GM12892 (cell line): ENCODE measurements at places on chromosomes 3 and 15.

- peak; percentile 14 for DNase-seq
Measured at GRCh38 chr3:149203758-149204157, 17.9 kb downstream of the CP start.

- no peak for DNase-seq
Measured at GRCh38 chr3:173584093-173584837, 186.7 kb downstream of the NLGN1 start.

GRCh38 chr15:86115145-86115801 lies 35.6 kb downstream of the AGBL1 start:
- DNase-seq = no peak

DNA sequence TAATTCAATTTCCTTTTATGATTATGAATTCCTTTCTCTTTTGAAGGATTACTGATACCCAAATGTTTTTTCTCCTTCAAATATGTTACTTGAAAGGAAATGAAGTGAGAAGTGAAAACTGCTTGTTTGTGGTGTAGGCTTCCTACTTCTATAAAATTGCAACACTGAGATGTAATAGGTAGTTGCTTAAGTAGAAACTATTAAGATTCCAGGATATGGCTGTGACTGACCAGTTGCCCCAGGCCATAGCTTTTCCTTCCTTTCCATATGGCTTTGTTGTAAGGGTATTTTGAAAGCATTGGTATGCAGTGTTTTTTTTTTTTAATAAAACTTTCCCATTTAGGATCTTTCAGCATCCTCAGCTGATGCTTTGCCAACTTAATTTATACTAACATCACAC lies 28.5 kb downstream of the DNAJC13 start:
- no peak for DNase-seq

- no peak for DNase-seq
Measured at GRCh38 chr3:180282386-180282785, 245.6 kb upstream of the PEX5L start.

DNA sequence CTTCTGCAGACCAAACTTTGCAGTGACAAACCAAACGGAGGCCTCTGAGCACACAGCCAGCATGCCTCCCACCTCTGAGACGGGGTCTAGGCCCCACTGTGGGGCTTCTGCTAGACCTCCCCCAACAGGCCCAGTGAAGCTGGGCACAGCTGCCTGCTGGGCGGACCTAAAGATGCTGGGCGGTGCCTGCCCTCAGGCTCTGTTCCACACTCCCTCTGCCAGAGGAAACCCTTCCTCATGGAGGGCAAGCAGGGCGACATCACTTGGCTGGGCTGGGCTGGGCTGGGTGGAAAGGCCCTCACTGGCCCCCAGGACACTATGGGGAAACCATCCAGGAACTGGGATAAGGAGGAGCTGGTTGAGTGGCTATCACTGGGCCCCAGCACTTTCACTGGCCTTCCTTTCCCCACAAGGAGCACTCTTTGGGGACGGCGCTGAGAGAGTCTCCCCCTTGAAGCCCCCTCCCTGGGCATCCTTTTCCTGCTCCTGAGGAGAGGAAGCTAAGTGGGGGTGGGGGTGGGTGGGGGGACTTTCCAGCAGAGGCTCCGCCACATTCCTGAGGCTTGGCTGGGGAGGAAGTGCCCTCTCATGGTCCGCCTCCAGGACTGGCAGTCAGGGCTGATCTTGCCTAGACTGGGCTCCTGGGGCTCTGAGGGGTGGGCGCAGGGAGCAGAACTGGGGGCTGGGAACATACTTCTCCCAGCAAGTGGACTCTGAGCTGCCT lies 98.1 kb upstream of the HACD2 start:
- no peak for DNase-seq

DNA sequence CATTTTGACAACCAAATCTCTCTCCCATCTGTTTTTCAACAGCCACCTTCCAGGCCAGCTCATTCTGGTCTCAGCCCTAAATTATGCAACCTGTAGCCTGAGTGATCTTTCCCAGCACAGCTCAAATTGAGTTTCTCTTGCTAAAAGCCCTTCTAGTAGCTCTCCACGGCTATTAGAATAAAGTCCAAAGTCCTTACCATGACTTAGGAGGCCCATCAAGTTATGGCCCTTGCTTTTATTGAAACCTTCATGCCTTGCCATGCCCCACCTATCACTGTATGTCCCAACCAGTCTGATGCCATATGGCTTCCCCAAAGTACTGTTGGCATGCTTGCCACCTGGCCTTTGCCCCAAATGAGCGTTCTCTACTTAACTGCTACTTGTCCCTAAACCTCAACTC lies 303.5 kb upstream of the GADL1 start:
- DNase-seq = no peak

DNA sequence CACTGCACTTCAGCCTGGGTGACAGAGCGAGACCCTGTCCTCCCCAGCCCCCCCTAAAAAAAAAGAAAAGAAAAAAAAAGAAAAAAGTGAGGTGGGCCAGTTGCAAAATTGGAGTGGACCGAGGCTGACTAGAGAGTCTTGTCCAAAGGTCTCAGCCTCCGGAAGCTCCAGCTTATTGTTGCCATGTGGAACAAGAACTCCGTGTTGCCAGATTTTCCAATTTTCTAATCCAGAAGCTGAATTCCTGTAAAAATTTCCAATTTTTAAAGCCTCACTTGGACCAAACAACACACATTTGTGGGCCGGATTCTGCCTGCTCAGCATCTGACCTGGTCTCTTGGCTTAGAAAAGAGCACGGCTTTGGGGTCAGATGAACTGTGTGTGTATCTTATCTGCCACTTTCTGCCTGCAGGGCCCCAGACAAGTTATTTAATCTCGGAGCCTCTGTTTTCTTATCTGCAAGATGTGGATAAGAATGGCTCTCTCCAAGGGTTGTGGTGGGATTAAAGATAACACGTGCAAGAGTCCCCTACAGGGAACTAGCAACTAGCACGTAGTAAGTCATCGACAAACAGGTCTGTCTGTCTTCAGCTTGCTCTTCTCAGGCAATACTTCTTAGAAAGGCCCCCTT lies 73.7 kb upstream of the TLE3 start:
- no peak for DNase-seq

DNA sequence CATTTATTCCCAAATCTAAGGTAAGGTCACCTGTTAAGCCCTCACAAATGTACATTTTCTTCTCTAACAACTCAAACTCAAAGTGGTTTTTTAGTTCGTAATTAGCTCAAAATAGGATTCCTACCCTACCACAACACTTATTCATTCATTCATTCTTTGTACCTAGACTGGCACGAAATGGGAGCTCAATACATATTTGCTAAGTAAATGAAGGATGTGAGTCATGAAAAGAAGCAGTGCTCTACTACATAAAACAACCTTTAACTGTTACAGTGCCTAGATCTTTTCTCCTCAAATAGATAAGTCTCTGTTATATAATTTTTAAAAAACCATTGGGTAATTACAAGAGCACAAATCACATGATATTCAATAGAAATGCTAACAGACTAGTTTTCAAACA lies 13.1 kb downstream of the RSL24D1 start:
- DNase-seq = no peak

DNA sequence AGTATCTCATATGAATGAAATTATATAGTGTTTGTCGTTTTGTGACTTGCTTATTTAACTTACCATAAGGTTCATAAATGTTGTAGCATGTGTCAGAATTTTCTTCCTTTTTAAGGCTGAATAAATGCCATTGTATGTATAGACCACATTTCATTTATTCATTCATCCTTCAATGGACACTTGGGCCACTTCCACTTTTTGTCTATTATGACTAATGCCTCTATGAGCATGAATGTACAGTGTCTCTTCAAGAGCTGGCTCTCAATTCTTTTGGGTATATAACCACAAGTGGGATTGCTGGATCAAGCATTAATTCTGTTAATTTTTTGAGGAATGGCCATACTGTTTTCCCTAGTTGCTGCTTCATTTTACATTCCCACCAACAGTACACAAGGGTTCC lies 156.1 kb downstream of the VPS8 start:
- DNase-seq = no peak

- DNase-seq = no peak
Measured at GRCh38 chr3:112931736-112932521, 43.0 kb downstream of the CD200R1 start.

GRCh38 chr15:68114840-68115239 lies 60.7 kb downstream of the PIAS1 start:
- DNase-seq = no peak

- DNase-seq = no peak
Measured at GRCh38 chr15:70507772-70508371, 255.5 kb downstream of the UACA start.

- no peak for DNase-seq
Measured at GRCh38 chr3:42602961-42603360, 2.5 kb downstream of the NKTR start.

- DNase-seq = no peak
Measured at GRCh38 chr3:159166899-159167586, 365.2 kb downstream of the MFSD1 start.

GRCh38 chr15:51580385-51580784 lies 42.2 kb downstream of the DMXL2 start:
- DNase-seq = no peak

- no peak for DNase-seq
Measured at GRCh38 chr15:53982876-53983275, 4.6 kb downstream of the UNC13C start.

- DNase-seq = no peak
Measured at GRCh38 chr15:86735247-86736040, 655.8 kb downstream of the AGBL1 start.

GRCh38 chr3:15726043-15726442 lies 71.7 kb downstream of the ANKRD28 start:
- DNase-seq = no peak

DNA sequence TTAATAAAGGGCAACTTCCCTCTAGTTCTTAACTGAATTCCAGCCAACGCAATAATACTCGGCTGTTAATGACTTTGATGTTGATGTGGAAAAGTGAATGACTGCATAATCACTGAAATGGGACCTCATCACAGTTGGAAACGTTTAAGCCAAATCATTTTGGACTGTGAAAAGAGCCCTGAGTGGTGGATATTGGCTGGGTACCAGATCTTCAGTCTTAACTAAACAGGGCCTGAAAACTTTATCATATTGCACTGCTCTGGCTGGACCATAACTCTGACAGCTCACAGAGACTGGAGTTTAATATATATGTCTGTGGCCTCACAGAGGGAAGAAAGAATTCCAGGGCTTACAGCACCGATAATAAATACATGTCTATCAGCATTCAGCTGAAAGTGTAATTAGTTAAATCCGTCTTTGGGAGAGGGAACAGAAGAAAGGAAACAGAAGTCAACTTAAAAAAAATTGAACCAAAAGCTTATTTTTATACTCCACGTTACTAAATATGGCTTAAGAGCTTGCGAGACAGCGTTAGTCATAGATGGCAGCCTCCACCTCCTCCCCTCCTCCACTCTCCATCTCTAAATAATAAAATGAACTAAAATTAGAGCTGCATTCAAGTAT lies 222.3 kb upstream of the CDIN1 start:
- no peak for DNase-seq

DNA sequence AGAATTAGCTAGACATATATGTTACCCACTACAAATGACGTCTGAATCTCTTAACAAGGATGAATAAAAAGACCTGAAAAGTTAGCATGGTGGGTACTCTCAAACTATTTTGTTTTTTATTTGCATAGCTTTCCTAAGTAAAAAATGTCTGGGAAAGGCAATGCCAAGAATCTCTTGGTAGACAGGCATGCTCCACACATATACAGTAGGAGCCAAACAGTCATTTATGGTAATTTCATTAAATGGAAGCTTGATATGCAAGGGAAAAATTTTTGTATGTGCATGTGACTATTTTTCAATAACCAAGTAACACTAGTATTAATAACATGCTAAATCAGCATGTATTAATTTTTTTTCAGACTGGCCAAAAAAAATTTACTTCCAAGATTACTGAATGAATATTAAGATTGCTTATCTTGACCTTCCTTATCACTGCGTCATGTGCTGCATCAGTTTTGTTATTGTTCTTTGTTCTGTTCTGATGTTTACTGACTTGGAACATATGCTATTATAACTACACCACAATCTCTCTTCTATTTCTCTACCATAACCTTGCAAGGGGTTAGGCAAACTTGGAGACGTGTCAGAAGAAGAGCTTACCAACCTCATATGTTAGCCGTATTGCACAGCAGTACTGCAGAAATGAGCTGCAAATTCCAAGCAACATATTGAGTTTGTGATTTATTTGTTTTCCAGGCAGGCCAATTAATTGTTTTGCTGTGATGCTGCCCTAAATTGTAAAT lies 255.3 kb downstream of the RBMS3 start:
- no peak for DNase-seq

- no peak for DNase-seq
Measured at GRCh38 chr3:182735672-182736071, 57.6 kb upstream of the ATP11B start.

- no peak for DNase-seq
Measured at GRCh38 chr15:57485869-57486268, 105.8 kb upstream of the MYZAP start.

DNA sequence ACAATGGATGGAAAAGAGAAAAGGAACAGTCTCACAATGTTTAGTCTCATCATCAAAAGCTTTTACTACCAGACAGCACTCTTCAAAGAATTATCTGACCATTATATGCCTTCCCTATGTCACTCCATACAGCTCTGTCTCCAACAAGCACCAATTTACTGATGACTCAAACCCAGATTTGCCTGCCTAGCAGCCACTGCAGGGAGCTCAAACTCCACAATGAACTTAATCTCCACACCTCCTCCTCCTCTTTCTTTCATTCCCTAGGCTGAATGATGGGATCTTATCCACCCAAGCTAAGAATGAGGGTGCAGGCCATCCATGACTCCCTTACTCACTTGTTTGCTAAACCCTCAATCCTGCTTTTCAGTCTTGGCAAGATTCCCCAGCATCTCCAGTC lies 45.5 kb downstream of the NBEAL2 start:
- no peak for DNase-seq

DNA sequence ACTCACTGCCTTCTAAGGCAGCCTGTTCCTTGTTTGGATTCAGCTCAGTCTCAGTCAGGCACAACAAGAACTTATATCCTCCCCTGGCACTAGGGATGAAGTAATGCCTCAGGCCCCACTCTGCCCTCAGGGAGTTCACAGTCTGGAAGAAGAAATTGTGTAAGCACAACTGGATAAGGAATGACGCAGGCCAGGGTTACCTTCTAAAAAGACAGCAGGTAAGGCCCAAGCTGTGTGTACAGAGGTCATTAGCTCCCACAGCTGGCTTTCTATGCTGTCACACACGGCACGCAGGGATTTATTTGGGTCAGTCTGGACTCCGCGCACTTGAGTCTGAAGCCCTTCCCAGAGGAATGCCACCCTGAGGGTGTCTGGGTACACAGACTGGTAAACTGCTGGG lies 82.9 kb downstream of the IQSEC1 start:
- no peak for DNase-seq

- no peak for DNase-seq
Measured at GRCh38 chr3:120560304-120561250, 35.6 kb upstream of the NDUFB4 start.

- no peak for DNase-seq
Measured at GRCh38 chr3:13822871-13823585, 56.8 kb downstream of the WNT7A start.

GRCh38 chr3:27533718-27534573 lies 49.8 kb upstream of the SLC4A7 start:
- peak; percentile 5 for DNase-seq

DNA sequence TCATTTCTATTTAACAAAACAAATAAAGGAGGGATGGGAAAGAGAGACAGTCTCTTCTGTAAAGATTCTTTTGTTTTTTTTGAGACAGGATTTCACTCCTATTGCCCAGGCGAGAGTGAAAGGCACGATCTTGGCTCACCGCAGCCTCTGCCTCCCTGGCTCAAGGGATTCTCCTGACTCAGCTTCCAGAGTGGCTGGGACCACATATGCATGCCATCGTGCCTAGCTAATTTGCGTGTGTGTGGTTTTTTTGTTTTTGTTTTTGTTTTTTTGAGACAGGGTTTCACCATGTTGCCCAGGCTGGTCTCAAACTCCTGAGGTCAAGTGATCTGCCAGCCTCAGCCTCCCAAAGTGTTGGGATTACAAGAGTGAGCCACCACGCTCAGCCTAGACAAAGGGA lies 23.3 kb downstream of the STAG1 start:
- no peak for DNase-seq
